ENCODE measurements at places on chromosomes 12 and 14.

GRCh38 chr14:78904094-78904493 is 733.9 kb downstream of the NRXN3 start:
- DNase-seq = no peak

GRCh38 chr12:20883288-20883687 is 72.8 kb downstream of the SLCO1B3 start:
- no peak for DNase-seq

GRCh38 chr14:35336494-35337268 is 44.5 kb downstream of the PSMA6 start:
- no peak for DNase-seq

DNA sequence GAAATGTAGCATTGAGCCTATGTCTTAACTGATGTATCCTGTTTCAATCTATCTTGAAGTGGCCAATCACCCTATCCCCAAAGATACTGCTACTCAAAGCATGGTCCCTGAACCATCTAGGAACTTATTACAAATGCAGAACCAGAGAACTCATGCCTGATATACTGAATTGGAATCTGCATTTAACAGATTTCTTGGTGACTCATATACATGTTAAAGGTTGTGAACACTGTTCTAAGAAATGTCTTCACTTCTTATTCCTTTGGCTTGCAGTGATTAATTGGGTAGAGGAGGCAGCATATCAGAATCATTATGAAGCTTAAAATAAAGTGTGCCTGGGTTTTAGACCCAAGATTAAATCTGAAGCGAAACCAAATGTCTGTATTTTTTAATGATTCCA is 795.6 kb downstream of the DIO2 start:
- no peak for DNase-seq

DNA sequence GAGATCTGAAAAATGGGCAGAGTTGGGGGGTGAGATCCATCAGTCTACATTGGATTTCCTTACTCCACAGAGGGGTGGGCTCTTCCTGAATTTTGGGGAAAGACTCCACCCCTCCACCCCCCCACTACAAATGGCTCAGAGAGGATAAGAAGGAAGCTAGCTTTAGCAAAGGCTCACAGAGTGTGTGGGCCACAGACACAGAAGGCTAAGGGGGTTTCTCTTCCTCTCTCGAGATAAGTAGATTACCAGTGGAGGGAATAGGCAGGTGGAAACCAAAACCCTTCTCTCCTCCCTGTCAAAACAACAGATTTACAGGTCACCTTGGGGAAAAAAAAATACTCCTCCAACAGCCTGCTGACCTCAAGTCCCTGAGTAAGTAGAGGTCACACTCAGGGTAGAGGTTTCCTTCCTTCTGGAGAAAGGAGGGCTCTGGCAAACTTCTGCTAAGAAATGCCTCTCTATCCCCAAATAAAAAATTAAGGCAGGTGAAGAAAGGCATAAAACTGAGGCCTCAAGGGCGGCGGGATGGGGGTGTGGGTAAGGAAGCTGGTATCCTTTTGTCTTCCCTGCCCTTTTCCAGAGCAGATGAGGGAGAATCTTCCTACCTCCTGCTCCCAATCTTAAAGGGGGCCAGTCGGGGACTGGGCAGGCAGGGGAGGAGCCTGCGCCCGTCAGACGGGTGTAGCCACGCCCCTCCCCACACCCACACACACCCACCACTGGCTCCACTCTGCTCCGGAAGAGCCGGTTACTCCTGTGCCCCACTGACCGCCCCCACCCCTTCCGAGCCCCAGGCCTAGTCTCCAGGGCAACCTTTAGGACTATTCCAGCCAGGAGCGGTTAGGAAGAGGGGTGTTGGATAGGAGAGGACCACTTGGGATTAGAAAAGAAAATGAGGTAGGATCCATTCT is 1.9 kb upstream of the BAZ2A start:
- no peak for DNase-seq

DNA sequence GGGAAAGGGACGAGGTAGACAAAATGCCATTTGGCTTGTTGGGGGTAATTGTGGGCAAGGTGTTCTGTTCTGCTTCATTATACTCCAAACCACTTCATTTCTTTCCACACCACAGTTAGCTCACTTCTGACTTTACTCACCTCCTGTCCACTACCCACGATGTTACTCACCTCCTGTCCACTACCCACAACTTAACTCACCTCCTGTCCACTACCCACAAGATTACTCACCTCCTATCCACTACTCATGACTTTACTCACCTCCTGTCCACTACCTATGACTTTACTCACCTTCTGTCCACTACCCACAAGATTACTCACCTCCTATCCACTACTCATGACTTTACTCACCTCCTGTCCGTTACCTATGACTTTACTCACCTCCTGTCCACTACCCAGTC is 10.1 kb upstream of the TWF1 start:
- no peak for DNase-seq

GRCh38 chr14:87111741-87112140 is 881.2 kb downstream of the GALC start:
- no peak for DNase-seq

DNA sequence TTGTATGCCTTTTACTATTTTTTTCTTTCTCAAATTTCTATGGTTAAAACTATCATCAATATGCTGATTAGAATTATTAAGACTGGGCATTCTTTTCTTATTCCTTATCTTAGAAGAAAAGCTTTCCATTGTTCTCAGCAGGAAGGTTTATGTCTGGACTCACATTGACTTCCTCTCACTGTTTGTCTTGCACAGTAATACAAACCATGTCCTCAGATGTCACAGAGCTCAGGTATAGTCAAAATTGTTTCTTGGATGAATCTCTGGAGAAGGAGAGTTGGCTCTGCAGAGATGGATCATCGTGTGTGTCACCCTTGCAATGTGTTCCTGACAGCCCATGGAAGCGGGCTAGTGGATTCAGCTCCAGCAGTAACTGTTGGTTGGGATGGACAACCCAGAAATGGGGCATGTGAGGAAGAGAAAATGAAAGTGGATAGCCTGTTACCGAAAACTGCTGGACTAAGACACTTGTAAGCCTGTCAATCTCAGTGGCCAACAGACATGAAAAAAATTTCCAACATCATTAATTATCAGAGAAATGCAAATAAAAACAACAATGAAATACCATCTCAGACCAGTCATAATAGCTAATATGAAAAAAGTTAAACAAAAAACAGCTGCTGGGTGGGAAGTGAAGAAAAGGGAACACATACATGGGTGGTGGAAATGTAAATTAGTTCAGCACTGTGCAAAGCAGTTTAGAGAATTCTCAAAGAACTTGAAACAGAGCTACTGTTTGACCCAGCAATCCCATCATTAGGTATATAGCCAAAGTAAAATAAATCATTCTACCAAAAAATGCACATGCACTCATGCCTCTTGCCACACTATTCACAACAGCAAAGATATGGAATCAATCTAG is 967.8 kb downstream of the TMEM121 start:
- no peak for DNase-seq

DNA sequence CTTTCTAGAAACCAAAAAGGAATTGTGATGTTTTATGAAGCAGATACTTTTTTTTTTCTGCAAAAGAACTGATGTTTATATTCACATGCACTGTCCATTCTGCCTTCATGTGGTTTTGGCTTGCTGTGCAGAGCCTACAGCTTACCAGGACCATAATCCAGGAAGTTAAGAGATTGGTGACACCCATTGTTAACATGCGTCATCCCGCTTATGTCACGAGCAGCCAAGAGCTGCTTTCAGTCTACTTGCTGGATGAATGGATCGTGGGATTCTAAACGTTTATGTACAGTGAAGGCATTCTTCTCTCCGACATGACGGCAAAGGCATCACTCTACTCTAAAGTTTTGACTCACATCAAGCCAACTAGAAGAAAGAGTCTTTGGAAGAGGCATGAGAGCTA is 76.6 kb downstream of the PAX9 start:
- DNase-seq = no peak

GRCh38 chr14:92362781-92363235 is 39.8 kb downstream of the SLC24A4 start:
- peak; percentile 22 for DNase-seq

DNA sequence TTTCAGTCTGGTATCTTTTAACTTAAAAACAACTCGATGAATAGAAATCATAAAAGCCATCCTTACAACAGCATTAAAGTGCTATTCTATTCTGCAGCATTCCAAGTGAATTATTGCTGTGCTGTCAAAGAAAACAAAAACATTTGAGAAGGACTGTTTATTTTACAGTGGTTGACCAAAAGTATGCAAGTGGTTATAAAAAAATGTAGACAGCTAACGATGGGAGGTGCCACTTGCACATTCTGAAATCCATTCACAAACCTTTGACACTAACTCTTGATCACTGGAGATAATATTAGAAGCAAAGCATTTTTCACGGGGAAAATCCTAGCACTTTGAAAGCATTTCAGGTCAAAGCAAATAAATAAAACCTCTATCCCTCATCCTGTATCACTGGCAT is 55.6 kb downstream of the HMGA2 start:
- peak; percentile 95 for DNase-seq

- DNase-seq = no peak
These were observed 49.3 kb downstream of the FOXN3 start for GRCh38 chr14:89367779-89368120.

DNA sequence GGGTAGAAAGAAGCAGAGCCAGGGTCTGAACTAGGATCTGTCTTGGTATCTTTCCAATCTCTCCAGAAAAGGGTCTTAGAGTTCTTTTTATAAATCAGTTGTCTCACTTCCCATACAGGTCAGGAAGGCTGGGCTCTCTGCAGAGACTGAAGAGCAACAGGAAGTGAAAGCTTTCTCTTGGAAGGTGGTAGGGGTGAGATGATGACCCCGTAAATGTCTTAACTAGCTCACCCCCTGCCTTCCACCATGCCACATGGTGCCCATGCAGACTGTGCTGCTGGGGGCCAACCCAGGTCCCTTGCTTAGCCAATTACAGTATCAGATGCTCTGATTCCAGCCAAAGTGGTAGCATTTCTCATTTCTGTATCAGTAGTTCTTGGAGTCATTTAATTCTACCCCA is 17.6 kb upstream of the RASSF8 start:
- no peak for DNase-seq

- no peak for DNase-seq
These were observed 28.3 kb downstream of the SLC5A8 start for GRCh38 chr12:101181776-101182175.

DNA sequence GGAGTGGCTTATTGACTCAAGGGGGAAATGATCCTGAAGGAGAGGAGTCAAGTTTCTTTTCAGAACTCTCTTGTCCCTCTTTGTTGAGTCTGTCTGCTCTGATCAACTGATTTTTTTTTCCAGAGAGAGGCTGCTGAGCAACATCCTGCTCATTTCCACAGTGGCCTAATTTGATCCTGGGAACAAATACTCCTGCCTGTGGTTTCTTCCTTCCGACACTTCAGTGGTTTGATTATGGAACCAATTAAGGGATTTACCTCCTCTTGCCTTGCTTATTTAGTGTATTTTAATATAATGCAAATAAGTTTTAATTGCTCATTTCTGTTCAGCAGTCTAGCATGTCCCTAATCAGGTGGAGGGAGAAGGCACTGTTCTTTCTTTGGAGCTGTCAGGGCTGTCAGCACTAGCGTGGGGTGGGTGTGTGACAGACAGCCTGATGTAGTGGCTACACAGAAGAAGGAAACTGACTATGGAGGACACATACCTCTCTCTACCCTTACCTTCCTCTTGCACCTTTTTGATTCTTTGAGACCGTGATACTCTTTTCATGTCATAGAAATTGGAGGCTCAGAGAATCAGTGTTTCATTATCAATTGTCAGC is 344.9 kb upstream of the STXBP6 start:
- no peak for DNase-seq
